ENCODE measurements at places on chromosomes 2 and 18.

DNA sequence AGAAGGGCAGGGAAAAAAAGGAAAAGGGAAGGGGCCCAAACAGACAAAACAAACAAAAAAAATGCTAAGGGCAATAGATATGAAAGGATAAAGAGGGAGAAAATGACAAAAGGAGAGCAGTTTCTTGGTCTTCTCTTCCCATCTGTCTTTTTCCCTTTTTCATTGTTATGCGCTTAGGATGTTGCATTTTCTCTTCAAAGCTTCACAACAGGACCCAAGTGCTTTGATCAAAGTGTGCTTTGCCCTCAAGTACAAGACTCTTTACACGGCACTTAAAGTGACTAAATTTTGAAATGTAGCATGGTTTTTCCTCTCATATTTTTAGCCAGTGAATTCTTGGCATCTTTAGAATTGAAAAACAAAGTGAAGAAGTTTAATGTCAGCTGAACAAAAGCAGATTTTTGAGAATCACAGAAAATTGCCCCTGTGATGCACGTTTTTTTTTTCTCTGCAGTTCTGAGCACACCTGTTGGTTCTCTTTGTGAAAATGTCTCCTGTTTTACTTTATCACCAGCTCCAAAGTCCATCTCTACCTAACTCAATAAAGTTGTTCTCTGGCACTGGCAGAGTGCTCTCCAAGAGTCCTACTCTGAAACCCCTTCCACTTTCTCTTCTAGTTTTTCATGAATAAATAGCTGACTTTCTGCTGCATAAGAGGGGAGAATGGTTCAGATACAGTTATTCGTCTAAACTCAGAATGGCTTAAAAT is 126.6 kb downstream of the KCNH7 start:
- DNase-seq = no peak

- DNase-seq = no peak
These were observed 100.4 kb downstream of the SNTG2 start for GRCh38 chr2:1051075-1051474.

- DNase-seq = no peak
These were observed 24.0 kb downstream of the CERKL start for GRCh38 chr2:181632733-181633401.

GRCh38 chr2:71133603-71134002 is 3.2 kb downstream of the MPHOSPH10 start:
- no peak for DNase-seq

- no peak for DNase-seq
These were observed 87.1 kb downstream of the PXDN start for GRCh38 chr2:1656961-1657841.

DNA sequence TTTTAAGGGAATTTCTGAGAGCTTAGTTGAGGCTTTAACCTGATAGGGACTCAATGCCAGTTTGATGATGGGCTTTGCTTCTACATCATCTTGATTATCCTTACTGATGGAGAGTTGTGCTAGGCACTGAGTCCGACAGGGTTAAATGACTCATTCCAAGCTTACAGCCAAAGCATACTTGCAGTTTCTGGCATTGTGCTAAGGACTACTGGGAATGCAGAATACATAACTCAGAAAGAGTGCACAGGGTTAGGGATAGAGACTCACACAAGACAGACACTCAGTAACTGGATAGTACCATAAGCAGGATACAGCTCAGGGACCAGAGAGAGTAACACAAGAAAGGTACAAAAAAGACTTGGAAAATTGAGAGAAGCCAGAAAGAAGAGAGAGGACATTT is 94.1 kb upstream of the SLC14A2 start:
- DNase-seq = no peak

- DNase-seq = no peak
These were observed 403.0 kb upstream of the ID2 start for GRCh38 chr2:8278709-8279354.

DNA sequence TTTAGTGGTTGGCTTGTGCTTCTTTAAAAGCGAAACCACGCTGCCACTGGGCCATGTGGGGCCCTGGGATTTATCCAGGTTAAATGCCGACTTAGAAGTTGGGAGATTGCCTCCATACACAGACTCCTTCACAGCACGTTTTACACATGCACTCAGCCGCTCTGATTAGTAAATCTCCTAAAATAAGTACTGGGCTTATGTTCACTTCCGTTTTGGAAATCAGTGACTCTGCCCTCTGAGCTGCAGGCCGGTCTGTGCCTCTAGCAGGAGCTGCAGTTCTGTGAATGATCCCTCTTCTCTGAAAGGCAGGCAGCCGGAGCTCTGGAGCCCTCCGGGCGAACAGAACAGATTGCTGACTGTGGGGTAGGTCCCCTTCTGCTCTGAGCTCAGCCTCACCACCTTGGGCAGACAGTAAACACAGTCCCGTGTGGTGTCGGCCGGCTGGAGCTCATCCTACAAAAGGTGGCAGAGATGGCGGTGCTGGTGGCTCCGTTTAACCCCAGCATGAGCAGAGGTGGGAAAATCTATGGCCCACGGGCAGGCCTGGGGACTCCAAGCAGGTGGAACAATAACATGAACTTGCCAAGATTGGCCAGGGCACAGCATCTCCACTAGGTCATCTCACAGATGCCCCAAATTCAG is 9.8 kb upstream of the RAB17 start:
- no peak for DNase-seq

DNA sequence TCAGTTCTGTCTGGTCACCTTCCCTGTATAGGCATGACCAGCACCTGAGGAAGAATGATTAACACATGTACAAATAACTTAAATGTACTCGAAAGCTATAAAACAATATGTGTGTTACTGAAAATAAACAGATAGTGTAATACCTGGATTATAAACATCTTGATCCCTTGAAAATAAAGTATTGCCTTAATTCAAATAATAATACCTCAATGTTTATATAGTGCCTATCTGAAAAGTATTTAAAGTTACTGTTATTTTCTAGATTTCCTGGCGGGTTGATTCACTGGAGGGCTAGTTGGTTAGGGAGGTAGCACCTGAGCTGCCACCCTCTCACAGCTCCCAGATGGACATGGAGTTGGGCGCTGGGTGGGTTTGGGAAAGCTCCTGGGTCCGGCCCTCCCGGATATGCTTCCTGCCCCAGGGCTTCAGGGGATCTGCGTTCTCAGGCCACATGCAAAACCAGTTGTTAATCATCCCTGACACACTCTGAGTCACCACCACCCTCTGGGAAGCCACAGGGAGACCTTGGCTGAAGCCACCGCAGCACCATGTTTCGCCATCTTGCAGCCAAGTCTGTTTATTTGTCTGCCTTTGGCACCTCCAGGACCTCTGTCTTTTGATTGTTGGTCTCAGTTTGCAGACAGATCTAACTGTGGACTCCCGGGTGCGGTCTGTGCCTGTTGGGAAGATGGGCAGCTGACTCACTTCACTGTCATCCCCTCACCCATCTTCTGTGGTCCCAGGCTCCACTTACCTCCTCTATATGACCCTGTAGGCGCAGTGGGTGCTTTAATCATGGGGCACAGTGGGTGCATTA is 35.3 kb downstream of the RAB31 start:
- DNase-seq = no peak

DNA sequence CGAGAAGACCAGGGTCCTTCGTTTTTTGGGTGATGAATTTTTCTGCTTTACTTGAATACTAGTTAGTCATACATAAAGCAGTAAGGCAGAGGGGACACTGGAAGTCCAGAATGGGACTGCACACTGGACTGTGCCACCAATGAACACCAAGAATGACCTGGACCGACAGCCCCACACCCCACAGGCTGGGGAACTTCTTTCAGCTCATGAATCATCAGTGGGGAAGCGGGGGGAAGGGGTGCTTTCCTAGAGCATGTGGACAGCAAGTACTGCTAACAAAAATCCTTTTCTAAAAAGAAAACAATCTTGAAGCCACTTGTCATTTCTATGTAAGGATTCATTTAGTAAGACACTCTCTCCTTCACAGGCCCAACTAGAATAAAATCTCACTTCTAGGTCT is 86.0 kb downstream of the DTNB start:
- DNase-seq = no peak

- DNase-seq = no peak
These were observed 468.4 kb upstream of the HNRNPA3 start for GRCh38 chr2:176744146-176744545.

GRCh38 chr2:203383038-203383437 is 54.8 kb downstream of the ABI2 start:
- no peak for DNase-seq

DNA sequence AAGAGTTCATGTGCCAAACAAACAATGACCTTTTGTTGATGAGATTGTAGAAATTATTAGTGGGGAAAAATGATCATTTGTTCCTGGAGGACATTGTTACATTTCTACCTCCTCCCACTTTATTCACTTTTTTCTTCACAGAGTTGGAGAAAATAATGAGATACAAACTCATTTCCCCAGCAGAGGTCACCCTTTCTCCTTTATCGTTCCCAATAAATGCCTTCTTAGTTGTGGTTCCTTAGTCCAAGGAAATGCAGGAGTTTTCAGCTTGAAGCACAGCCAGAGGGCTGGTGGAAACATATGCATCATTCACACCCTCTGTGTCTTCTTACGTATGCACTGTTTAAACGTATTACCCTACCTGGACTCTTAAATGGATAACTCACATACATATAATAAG is 108.8 kb downstream of the SLC4A3 start:
- DNase-seq = no peak

GRCh38 chr2:60554074-60554645 is 706 bp upstream of the BCL11A start:
- no peak for DNase-seq

GRCh38 chr18:12838178-12838634 is 45.8 kb downstream of the PTPN2 start:
- DNase-seq = no peak

GRCh38 chr18:63492851-63493250 is 16.1 kb downstream of the SERPINB5 start:
- no peak for DNase-seq

Data from stimulated activated CD8-positive, alpha-beta memory T cell treated with anti-CD3 and anti-CD28 coated beads, Interleukin-7, amount 100 ng/mL, for 1 hour (primary cell).